ENCODE measurements at places on chromosomes 3 and 15. TPM values are rescaled to one million over a fixed set of nuclear protein-coding genes. Genes with fewer than 3 reads are reported as not detected.

GRCh38 chr3:128319741-128320141 lies 146.9 kb downstream of the DNAJB8 start:
- no peak for DNase-seq

- DNase-seq: no peak
Measured at GRCh38 chr3:39809181-39809994, at the start of gene MYRIP. Gene MYRIP, plus strand, starts transcription at chr3:39809609. Its CDS starts 91,208 bp downstream, at chr3:39900817.

GRCh38 chr15:73118055-73118454 lies 65.8 kb downstream of the NEO1 start:
- no peak for DNase-seq

The DPPA2 gene
- not detected for total RNA-seq

DNA sequence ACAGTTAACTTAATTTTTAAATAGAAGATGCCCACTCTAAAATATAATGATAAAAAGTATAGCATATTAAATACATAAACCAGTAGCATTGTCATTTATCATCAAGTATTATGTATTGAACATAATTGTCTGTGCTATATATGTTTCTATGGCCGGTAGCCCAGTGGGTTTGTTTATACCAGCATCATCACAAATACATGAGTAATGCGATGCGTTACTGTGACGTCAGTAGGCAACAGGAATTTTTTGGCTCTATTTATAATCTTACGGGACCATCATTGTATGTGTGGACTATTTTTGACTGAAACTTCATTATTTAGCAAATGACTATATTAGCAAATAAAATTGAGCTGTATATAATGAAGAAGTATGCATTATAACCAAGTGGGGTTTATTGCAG lies 82.1 kb downstream of the FLNB start:
- no peak for DNase-seq

The CLRN1 gene
- not detected for total RNA-seq

The CFAP100 gene
- total RNA-seq: not detected

- no peak for DNase-seq
Measured at GRCh38 chr15:28903555-28903954, 17.8 kb downstream of the APBA2 start.

DNA sequence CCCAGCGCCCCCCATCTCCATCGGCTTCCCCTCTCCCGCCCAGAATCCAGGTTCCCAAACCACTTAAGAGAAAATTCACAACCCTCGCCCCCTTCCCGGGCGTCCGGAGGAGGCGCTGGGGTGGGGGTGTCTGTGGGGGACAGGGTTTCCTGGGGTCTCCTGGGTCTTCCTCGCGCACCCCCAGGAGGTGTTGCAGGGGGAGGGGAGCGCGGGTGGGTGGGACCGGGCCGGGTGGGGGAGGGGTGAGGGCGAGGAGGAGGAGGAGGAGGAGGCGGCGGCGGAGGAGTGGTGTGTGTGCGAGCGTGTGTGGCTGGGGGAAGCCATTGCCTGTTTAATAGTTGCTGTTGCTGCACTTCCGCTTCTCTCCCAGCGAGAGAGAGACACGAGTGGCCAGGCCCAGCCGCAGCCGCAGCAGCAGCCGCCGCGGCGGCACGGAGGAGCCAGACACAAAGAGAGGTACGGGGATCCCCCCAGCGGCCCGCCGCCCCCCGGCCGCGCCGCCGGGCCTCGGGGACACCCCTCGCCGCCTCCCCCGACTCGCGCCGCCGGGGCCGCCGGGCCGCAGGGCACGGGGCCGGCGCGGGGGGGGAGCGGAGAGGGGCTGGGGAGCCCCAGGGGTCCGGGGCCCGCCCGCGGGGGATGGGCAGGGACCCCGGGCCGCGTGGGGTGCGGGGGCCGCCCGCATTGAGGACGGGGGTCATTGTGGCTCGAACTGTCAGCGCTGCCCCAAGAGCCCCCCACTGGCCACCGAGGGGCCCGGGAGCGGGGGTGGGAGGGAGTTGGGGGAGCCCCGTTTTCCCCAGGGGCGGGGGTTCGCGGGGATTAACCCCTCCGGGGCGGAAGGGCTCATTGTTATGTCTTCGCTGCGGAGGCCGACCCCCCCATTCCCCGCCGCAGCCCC lies at the start of gene UBE2E1:
TSS of gene UBE2E1 (plus strand) at position 323 of the 901 bp plus-strand sequence. CDS start 1,315 bp downstream, outside the sequence.
- DNase-seq: peak; percentile 39

GRCh38 chr3:141316851-141317250 lies 51.5 kb upstream of the ZBTB38 start:
- no peak for DNase-seq

DNA sequence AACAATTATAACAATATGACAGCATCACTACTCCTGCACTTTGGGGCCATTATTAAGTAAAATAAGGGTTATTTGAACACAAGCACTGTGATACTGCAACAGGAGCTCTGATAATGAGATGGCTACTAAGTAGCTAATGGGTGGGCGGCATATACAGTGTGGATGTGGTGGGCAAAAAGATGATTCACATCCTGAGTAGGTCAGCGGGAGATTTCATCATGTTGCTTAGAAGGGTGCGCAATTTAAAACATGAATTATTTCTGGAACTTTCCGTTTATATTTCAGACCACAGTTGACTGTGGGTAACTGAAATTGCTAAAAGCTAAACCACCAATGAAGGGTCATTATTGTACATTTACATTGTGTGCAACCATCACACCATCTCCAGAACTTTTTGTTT lies 42.3 kb downstream of the FBXO22 start:
- DNase-seq: peak; percentile 56

DNA sequence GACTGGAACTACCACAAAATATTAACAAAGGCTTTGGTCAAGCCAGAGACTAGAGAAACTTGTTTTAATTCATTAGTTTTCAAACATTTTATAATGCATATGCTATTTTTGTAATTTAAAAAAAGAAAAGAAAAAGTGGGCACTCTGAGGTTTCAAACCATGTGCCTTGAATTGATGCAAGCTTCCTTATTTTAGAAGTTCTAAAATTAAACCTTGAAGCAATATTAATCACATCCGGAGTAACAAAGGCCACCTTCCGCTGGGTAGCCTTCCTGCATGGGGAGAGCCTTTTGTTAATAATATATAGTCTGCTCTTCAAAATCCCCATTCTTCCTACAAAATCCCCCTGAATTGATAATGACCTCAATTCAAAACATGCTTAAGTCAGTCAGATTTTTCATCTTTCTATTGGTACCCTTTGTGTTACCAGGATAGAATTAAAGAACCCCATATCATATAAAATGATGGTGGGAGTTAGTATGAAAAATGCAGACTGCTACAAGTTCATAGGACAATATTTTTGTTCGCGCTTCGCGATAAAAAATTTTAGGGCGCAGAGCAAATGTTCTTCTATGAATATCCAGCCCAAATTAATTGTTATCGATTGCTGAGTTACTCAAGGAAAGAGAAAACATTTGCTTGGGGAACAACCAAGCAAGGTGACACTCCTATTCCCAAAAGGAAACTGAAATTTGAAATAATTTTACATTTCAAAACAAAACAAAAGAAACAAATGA lies 30.6 kb downstream of the LDHAL6B start:
- no peak for DNase-seq

The KBTBD8 gene
- 2.0 TPM for total RNA-seq

The RTP3 gene
- not detected for total RNA-seq

DNA sequence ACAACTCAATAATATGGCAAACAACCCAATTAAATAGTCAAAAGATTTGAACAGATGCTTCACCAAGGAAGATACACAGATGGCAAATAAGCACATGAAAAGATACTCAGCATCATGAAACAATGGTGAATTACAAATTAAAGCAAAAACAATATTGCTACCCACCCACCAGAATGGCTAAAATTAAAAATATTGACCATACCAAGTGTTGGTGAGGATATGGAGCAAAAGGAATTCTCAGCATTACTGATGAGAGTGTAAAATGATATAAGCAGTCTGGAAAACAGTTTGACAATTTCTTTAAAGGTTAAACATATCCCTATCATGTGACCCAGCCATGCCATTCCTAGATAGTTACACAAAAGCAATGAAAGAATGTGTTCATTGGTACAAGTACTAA lies 5.7 kb upstream of the PXYLP1 start:
- DNase-seq: no peak

DNA sequence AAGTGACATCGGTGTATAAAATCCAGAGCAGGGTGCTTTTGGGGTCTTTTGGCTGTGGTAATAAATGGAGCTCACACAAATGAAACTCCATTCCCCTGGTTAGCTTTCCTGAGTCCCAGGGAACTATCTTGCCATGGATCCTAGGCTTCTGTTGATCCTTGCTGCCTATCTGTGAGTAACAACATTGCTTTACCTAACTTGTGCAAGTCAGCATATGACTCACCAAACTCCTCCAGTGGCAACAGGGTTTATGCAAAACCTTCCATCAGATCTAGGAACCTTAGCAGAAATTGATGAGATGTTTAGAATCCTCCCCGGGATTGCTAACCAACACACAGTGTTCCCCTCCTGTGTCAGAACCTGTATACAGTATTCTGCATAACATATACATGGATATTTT lies 105.4 kb downstream of the SCAPER start:
- peak; percentile 79 for DNase-seq

The GOLGA6L10 gene
- total RNA-seq: 0.79 TPM

- DNase-seq: no peak
Measured at GRCh38 chr3:115018694-115019093, 128.4 kb downstream of the ZBTB20 start.

GRCh38 chr15:48693484-48693883 lies 48.0 kb upstream of the FBN1 start:
- DNase-seq: peak; percentile 38

- peak; percentile 98 for DNase-seq
Measured at GRCh38 chr15:64412216-64412615, 24.6 kb downstream of the TRIP4 start.

GRCh38 chr3:65351753-65352152 lies 664.0 kb upstream of the ADAMTS9 start:
- no peak for DNase-seq

The GOLGA6L4 gene
- 1.3 TPM for total RNA-seq

GRCh38 chr3:87900061-87900460 lies 158.7 kb downstream of the CGGBP1 start:
- no peak for DNase-seq

- no peak for DNase-seq
Measured at GRCh38 chr15:51706291-51706690, 25.0 kb downstream of the SCG3 start.

Data from bronchial epithelial cell (primary cell).